Fibroblast of lung (primary cell): ENCODE measurements at places on chromosomes 1 and 21.

DNA sequence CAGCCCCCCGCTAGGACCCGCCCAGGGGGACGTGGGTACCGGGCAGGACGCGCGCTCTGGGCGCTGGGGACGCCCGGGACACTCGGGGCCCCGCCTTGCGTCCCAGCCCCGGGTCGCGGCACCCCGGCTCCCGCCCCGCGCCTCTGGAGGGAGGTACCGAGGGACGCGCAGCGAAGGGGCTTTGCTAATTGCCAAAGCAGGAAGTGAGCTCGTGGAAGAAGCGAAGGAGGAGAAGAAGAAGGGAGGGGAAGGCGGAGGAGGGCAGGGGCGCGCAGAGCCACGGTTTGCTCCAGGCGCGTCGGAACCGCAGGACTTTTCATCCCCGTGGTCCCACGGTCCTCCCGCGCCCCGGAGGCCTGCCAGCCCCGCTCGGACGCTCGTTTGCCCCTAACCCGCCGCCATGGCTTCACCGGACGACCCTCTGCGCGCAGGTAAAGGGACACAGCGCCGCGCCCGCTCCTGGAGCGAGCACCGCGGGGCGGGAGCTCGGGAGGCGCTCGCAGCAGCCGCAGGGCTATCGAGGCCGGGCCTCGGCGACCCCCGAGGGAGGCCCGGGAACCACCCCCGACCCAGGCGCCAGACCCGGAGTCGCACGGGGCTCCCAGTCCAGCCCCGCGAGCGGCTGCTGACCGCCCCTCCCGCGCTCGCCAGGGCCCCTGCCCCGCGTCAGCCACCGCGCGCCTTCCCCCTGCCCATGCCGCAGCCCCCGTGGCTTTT lies 1.3 kb downstream of the EDARADD start:
- peak; percentile 9 for DNase-seq

DNA sequence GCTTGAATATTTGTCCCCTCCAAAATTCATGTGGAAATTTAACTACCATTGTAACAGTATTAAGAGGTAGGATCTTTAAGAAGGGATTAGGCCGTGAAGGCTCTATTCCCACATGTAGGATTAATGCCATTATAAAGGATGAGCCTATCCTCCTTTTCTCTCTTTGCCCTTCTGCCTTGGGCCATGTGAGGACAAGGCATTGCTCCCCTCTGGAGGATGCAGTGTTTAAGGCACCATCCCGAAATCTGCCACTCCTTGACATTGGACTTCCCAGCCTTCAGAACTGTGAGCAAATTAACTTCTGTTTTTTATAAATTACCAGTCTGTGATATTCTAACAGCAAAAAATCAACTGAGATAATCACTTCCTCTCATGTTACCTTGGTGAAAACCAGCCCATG lies 124.4 kb downstream of the TOMM20 start:
- no peak for DNase-seq

DNA sequence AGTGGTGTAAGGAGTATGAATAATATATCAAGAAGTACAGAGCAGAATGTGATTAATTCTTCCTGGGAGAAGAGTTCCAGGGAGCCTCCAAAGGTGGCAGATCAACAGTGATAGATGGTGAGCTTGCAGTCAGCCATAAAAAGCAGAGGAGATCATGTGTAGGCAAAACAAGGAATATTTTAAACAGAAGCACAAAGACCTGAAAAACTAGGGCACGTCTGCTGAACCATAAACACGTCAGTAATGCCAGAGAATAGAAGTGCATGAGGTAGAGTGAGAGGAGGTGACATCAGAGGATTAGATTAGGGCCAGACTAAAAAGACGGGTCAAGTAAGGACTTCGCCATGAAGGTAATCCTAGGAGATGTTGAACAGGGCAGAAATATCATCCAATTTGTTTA lies 151.8 kb downstream of the EIF4G3 start:
- no peak for DNase-seq

DNA sequence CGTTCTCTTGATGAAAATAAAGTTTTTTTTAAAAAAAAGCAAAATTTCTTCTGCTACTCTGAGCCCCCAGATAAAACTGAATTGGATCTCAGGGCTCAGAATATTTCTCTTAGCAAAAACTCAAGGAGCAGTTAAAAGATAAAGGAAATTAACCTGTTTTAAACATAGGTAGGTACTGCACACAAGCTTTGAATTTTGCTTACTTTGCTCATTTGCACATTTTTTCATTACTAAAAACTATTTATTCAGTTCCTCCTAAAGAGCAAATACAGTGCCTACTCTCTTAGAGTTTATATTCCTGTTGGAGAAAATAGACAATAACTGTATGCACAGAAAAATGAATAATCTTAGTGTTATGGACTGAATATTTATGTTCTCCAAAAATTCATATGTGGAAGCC lies 13.0 kb upstream of the TNFSF4 start:
- no peak for DNase-seq

DNA sequence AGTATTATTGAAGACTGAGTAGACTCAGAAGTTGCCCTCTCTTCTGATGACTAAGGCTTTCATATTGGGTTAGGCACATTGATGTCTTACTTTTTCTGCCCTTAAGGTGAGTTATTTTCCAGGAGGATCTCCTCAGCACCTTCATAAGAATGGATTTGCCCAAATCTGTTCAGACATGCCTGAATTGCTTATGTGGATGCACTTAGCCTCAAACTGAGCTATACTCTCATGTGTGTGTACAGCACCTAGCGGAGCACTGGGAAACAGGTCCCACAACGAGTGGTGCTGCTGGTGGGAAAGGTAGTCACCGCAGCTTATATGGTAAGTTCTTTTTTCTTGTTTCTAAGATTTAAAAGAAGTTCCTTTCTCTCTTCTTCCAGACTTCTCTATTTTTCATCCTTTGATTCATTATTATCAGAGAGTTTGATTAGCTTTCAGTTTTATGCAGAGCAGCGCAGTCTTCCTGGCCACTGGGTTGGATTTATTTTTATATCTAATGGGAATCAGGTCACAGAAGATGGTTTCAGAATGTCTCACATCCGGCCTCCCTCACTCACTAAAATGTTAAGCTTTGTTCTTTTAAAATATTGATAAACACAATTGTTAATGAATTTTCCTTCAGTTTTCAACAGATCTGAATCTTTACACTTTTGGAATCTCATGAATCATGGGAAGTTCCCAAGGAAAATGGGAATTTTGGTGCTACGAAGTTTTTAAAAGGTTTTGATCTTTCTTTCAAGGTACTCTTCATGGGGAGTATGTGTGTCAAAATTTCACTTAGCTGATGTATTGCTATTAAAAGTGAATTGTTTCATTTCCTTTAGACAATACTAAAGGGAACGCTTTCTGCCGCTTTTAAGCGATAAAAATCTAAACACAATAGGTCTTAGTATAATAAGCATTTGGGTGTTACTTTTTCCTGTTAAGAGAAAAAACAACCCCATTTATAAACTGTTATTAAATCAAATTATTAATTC lies 58.5 kb downstream of the EXTL2 start:
- DNase-seq: no peak

DNA sequence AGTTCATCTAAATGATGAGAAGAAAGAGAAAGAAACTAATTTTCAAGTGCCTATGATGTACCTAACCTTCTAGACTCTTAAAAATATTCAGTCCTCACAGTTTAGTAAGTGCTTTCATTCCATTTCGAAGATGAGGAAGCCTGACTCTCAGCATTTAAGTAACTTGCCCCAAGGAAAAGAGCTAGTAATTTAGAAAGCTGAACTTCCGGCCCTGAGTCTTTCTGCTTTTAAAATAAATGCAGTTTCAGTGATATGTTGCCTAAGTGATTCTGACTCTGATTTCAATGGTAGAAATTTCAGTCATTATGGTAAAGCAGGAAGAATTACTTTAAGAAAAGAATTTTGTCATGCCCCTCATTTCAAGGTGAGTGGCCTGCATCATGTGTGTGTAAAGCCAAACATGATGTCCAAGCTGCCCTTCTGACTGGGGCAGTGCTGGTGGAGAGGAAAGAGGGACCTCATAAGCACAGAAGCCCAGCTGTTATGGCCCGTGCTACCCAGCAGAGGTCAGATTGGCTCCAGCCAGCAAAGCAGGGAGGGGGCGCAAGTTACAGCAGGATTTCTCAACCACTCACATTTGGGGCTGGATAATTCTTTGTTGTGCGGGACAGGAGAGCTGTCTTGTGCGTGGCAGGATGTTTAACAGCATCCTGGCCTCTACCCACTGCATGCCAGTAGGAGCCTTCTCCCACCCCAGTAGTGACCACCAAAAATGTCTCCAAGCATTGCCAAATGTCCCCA lies 10.7 kb downstream of the ATP1A4 start:
- peak; percentile 15 for DNase-seq

DNA sequence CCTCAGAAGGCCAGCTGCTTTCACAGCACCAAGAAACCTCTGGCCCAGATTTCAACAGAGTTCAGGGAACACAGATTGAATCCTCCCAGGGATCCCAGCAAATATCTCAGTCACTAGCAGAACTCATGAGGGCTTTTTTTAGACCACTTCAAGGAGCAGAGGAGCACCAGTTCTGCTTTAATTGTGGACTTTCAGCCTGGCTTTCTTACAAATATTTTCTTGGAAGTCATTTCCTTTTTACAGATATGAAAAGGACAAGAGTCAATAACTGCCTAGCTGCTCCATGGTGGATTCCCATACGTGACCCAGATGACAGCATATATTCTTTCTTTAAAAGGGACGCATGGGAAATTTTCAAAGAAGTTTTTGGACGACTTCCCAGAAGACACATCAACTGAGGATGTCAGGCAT lies 6.4 kb upstream of the LRRC8B start:
- DNase-seq: peak; percentile 8

GRCh38 chr1:78651241-78651640 lies 1.6 kb downstream of the IFI44 start:
- DNase-seq: peak; percentile 39

DNA sequence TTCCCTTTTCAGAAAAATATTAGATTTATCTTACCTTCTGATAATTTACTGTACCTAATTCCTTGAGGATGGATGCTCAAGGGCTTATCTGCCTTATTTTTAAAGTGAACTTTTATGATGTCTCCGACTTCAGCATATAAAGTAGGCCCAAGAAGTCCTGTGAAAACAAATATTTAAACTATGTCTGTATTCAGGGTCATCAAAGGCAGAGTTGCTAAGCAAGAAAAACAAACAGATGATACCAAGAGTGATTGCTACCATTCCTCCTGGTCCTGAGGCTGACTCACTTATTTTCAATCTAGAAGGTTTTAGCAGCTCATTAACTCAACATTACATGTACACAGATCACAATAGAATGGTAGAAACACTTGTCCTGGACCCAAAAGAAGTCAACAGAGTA lies 14.1 kb downstream of the F5 start:
- DNase-seq: peak; percentile 8

DNA sequence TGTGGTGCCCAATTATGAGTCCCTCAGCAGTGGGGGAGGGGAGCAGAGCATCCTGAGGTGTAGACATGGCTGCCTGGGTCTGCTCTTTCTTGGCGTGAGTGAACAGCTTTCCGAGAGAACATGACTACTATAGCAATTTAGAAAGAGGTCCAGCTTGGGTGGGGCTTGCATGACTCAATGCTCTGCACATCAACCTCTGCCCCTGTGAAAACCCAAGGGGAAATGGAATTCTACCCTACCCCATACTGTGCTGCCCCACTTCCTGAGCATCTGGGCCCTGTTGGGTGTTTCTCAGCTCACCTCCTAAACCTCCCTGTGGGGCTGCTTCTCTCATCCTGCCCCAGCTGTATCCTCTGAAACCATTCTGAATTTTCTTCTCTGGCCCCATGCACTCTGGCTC lies 8.2 kb upstream of the AZIN2 start:
- peak; percentile 38 for DNase-seq

GRCh38 chr1:10613861-10614260 lies 139.1 kb downstream of the PEX14 start:
- DNase-seq: no peak

DNA sequence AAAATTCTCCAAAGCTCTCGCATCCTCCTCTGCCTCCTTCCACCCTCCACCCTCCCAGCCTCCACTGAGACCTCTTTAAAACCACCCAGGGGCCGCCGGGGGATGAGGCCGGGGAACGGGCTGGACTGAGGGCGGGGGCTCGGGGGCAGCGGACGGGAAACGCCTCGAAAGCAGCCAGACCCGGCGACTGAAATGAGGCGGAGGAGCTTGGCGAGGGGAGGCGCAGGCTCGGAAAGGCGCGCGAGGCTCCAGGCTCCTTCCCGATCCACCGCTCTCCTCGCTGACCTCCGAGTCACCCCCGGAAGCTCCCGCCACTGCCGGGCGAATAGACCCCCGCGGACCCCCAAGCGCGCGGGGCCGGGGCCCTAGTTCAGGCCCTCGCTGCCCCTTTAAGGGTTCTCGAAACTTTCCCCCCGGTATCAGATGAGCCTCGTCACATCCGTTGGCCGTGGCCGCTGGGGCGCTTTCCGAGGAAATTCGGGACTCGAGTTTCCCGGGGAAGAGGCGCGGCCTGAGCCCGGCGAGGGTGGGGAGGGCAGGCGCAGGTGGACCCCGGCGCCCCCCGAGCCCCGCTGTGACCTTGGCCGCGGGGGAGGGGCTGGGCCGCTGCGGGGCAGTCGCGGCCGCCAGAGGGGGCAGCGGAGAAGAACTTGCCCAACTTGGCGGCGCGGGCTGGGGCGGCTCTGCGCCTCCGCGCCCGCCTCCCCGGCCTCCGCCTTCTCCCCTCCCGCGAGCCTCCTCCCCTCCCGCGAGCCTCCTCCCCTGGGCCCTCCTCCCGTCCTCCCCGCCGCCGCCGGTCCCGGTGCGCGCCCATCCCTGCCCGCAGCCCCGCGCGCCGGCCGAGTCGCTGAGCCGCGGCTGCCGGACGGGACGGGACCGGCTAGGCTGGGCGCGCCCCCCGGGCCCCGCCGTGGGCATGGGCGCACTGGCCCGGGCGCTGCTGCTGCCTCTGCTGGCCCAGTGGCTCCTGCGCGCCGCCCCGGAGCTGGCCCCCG lies at the start of gene BACE2:
Gene BACE2 (plus strand): TSS at position 813 of the 995 bp plus-strand sequence. CDS start 104 bp downstream, at position 917.
- peak; percentile 75 for DNase-seq

- DNase-seq: peak; percentile 66
Observed at GRCh38 chr1:164613176-164613575, 54.2 kb downstream of the PBX1 start.

DNA sequence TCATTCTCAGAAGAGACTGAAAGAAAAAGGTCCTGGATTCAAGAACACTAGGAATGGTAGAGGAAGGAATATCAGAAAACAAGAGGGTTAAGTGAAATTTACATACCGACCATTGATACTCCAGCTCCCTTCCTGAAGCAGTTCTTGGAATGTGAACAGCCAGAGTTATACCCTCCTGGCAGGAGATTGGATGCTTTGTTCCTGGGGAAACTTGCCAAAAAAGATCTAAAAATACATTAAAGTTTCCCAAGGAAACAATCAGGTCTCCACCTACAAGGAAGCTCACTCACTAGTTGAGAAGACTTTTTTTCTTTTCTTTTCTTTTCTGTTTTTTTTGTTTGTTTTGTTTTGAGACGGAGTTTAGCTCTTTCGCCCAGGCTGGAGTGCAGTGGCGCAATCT lies 91.1 kb downstream of the HLX start:
- DNase-seq: no peak

GRCh38 chr21:27406300-27407009 lies 439.6 kb upstream of the ADAMTS5 start:
- peak; percentile 24 for DNase-seq
